ENCODE measurements at places on chromosomes 7 and 10.

DNA sequence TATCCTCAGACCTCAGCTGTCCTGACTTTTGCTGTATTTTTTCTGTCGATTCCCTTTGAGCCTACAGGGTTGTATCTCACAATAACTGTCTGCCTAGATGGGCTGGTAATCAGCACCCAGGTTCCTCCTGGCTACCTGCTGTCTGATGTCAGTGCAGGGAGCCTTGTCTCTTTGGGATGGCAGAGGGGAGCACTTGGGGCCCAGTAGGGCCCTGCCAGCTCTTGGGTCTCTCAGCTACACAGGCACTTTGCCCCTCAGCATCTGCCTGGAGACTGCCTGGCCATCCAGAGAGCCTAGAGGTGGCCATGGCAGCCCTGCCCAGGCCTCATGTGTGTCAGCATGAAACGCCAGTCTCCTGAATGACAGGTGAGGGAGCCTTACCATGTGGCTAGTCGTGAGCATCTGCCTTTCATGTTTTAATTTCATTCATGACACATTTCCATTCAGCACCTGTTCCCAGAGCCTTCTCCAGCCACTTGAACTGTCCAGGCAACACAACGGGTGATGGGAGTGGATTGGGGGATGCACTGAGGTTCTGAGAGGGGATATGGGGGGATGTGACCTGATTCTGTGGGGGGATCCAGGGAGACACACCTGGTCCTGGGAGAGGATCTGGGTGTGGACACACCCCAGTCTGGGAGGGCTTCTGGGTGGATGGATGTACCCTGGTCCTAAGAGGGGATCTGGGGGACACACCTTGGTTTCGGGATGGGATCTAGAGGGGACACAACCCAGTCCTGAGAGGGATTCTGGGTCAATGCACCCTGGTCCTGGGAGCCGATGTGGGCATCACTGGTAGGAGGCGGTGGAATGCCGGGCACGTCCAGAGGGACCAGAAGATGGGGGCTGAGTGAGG lies 21.9 kb downstream of the ADCY1 start:
- DNase-seq: peak; percentile 16
- H3K4me1 ChIP-seq: no peaks in the 10 kb centered on the region
- no peak overlapping the region for H3K27ac ChIP-seq
- H3K27me3 ChIP-seq: no peaks in the 10 kb centered on the region

- H3K27me3 ChIP-seq: no peaks in the 10 kb centered on the region
- H3K4me3 ChIP-seq: no peak overlapping the region
- no peaks in the 10 kb centered on the region for H3K4me1 ChIP-seq
- DNase-seq: no peak
- no peaks in the 10 kb centered on the region for H3K36me3 ChIP-seq
- no peak overlapping the region for H3K27ac ChIP-seq
These were observed 47.5 kb upstream of the ANTXRL start for GRCh38 chr10:46239247-46239646.

DNA sequence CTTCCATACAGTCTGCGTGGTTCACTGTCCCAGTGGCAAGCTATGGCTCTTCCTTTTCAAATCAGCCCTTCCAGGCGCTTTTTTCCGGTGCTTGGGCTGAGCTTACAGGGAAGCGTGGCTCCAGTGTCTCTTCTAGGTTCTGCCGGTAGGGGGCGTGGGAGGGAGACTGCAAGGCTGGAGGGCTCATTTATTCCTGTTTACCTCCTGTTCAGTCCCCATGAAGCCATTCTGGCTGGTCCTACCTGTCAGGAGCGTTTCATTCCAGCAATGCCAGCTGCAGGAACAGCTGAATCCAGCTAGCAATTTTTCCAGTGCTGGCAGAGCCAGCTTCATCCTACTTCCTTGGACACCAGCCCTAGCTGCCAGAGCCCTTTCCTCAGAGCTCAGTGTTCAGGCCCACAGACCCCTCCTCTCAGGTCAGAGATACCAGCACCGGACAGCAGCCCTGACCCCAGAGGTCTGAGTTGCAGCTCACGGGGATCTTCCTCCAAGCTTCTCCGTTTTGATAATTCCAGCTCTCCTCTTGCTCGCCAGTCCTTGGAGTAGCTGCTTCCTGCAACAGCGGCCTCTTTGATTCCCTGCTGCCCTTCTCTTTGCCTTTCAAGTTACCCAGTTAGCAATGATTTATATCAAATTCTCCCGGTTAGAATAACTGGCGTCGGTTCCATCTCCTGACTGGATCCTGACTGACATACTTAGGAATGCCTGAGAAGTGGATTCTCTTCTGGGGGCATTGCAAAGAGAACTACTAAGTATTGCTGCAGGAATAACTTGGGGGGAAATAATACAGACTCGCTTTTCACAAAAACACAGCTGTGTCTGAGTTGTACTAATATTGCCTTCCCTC lies 129.8 kb downstream of the FRMD4A start:
- no peaks in the 10 kb centered on the region for H3K36me3 ChIP-seq
- DNase-seq: no peak
- H3K27ac ChIP-seq: no peak overlapping the region
- peaks cover 5% of the 10 kb centered on the region for H3K4me1 ChIP-seq

DNA sequence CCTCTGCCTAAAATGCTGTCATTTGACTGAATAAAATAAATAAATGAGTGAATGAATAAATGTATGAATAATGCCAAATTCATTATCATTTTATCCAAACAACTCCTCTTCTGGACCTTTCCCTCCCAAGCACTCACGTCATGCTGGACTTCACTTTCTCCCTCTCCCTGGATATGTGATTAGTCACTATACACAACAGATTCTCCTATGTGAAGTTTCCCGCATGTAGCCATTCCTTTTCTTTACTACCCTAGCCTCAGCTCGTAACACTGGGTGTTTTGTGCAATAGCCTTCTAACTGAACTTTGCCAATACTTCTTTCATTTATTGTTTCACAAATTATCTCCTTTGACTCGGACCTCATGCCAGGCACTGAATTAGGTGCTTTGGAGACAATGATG lies 87.6 kb upstream of the IL6 start:
- no peaks in the 10 kb centered on the region for H3K27me3 ChIP-seq
- H3K36me3 ChIP-seq: no peaks in the 10 kb centered on the region
- no peaks in the 10 kb centered on the region for H3K4me1 ChIP-seq
- no peak overlapping the region for H3K4me3 ChIP-seq

DNA sequence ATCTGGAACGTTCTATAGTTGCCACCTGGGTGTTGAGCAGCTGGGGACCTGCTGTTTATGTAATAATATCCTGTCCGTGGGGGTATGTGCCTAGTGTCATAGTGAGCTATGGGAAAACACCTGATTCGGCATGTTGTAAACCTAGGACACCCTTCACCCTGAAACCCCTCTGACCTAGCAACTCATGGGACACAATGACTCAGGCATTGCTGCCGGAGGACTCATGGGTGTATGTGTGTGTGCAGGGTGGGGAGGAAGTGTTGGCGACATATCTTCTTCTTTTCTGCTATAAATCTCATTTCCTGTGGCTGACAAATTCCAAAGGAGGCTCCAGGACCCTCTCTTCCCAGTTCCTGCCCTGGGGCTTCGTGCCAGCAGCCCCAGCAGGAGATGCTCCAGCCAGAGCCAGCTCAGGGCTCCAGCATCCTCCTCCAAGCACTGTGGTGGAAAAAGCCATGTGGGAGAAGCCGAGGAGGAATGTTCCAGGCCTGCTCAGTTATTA lies 77.0 kb upstream of the PODXL start:
- no peak overlapping the region for H3K4me3 ChIP-seq
- H3K27ac ChIP-seq: no peak overlapping the region
- DNase-seq: no peak
- no peaks in the 10 kb centered on the region for H3K36me3 ChIP-seq
- H3K4me1 ChIP-seq: no peaks in the 10 kb centered on the region
